ENCODE measurements at places on chromosomes 6 and 20. TPM values are rescaled to one million over a fixed set of nuclear protein-coding genes. Genes with fewer than 3 reads are reported as not detected.

Gene C6orf58
- total RNA-seq = not detected

Gene SFTA2
- not detected for total RNA-seq

- DNase-seq = no peak
- no peaks in the 10 kb centered on the region for H3K27me3 ChIP-seq
- H3K4me3 ChIP-seq = no peak overlapping the region
- peak overlapping the region; percentile 33 for H3K27ac ChIP-seq
- peaks cover 28% of the 10 kb centered on the region for H3K36me3 ChIP-seq
- H3K4me1 ChIP-seq = peaks cover 14% of the 10 kb centered on the region
These were observed 19.5 kb downstream of the KATNA1 start for GRCh38 chr6:149628875-149629510.

GRCh38 chr6:161367472-161367871 is 93.6 kb upstream of the AGPAT4 start:
- H3K27ac ChIP-seq = no peak overlapping the region
- no peaks in the 10 kb centered on the region for H3K4me1 ChIP-seq
- no peaks in the 10 kb centered on the region for H3K27me3 ChIP-seq

GRCh38 chr6:154648188-154648887 is 84.9 kb upstream of the SCAF8 start:
- no peak for DNase-seq
- no peaks in the 10 kb centered on the region for H3K4me1 ChIP-seq
- H3K27ac ChIP-seq = no peak overlapping the region
- no peak overlapping the region for H3K4me3 ChIP-seq
- no peaks in the 10 kb centered on the region for H3K27me3 ChIP-seq
- no peaks in the 10 kb centered on the region for H3K36me3 ChIP-seq

Gene PRKN
- total RNA-seq = 0.77 TPM

Gene FAM83B
- total RNA-seq = not detected

Gene SNRPB2
- 88.7 TPM for total RNA-seq

GRCh38 chr6:25007269-25007699 is 71.5 kb upstream of the RIPOR2 start:
- H3K27me3 ChIP-seq = no peaks in the 10 kb centered on the region
- H3K4me1 ChIP-seq = peaks cover 81% of the 10 kb centered on the region
- peak overlapping the region; percentile 62 for H3K4me3 ChIP-seq
- DNase-seq = peak; percentile 34

GRCh38 chr6:89494131-89494793 is 61.3 kb downstream of the ANKRD6 start:
- H3K27ac ChIP-seq = no peak overlapping the region
- no peak overlapping the region for H3K4me3 ChIP-seq
- H3K4me1 ChIP-seq = peaks cover 2% of the 10 kb centered on the region

GRCh38 chr20:16158976-16159286 is 414.3 kb downstream of the KIF16B start:
- no peaks in the 10 kb centered on the region for H3K27me3 ChIP-seq
- no peaks in the 10 kb centered on the region for H3K4me1 ChIP-seq
- DNase-seq = no peak
- no peak overlapping the region for H3K4me3 ChIP-seq

GRCh38 chr20:7214081-7214740 is 446.7 kb downstream of the BMP2 start:
- H3K4me1 ChIP-seq = no peaks in the 10 kb centered on the region
- no peak overlapping the region for H3K27ac ChIP-seq
- H3K36me3 ChIP-seq = no peaks in the 10 kb centered on the region
- H3K27me3 ChIP-seq = no peaks in the 10 kb centered on the region
- no peak for DNase-seq

DNA sequence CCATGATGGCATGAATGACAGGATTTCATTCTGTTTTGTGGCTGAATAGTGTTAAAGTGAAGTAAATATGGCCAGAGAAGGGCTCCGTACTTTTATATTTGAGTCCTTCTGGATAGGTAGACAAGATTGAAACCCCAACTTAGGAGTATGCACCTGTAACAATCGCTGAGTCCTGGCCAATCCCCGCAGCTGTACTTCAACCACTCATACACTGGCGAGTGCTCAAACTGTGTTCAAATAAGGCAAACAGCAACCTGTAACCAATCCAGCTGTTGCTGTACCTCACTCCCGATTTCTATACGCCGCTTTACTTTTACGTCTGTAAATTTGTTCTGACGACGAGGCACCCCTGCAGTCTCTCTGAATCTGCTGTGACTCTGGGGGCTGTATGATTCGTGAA is 6.7 kb downstream of the TTLL2 start:
- no peak overlapping the region for H3K27ac ChIP-seq
- H3K4me1 ChIP-seq = peaks cover 2% of the 10 kb centered on the region
- no peak for DNase-seq
- H3K27me3 ChIP-seq = peaks cover 13% of the 10 kb centered on the region

GRCh38 chr6:81228912-81229555 is 523.4 kb downstream of the TENT5A start:
- H3K36me3 ChIP-seq = no peaks in the 10 kb centered on the region
- no peak overlapping the region for H3K4me3 ChIP-seq
- no peak overlapping the region for H3K27ac ChIP-seq
- H3K27me3 ChIP-seq = no peaks in the 10 kb centered on the region
- no peaks in the 10 kb centered on the region for H3K4me1 ChIP-seq

GRCh38 chr6:18211338-18211737 is 53.0 kb downstream of the DEK start:
- no peak overlapping the region for H3K27ac ChIP-seq
- H3K4me1 ChIP-seq = peaks cover 17% of the 10 kb centered on the region
- no peak overlapping the region for H3K4me3 ChIP-seq
- H3K27me3 ChIP-seq = no peaks in the 10 kb centered on the region

DNA sequence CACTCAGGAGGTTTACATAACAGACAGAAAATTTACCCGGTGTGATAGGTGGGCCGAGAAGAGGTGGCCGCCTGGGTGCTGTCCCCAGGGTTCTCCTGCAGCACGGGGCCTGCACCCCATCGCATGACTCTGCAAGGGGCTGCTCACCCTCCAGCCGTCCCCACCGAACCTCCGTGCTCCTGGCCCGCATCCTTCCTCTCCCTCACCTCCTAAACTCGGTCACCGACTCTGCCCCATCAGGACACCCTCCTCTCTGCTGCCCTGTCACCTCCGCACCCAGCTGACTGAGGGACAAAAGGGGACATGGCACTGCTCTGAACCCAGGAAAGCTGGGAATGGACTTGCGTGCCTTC is 147.6 kb downstream of the SYNDIG1 start:
- no peaks in the 10 kb centered on the region for H3K36me3 ChIP-seq
- H3K4me3 ChIP-seq = no peak overlapping the region
- DNase-seq = no peak
- no peaks in the 10 kb centered on the region for H3K4me1 ChIP-seq
- peaks cover 4% of the 10 kb centered on the region for H3K27me3 ChIP-seq

DNA sequence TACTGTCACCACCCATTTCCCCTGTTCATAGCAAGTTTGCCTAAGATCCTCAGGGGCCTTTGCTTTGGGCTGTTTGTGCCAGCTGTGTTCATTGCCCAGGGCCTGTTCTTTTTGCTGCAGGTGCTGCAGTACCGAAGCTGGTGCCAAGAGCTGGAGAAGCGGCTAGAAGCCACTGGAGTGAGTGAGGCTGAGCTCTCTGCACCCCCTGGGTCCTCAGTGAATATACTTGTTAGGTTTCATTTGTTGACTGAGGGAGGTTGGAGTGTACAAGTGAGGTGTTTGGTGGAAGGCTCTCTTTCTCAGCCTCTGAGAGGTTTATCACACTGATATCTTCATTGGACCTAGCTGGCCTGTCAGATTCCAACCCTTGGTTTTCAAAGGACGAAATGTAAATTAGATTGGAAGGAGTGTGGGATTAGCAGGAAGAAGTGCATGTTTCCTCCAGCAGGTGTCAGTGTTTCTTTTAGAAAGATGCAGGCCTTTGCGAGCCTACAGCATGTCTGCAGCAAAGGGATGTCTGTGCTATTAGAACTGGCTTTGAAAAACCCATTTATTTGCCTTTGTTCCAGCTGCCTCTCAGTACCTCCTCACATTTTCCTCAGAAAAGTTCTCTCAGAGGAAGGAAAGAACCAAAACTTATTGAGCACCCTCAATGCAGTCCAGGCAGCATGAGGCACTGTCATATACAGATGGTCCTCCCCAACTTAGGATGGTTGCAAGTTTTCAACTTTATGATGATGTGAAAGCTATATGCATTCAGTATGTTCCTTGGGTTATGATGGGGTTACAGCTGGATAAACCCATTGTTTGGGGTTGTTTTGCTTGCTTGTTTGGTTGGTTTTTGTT is 8.3 kb downstream of the CEP250 start:
- no peaks in the 10 kb centered on the region for H3K27me3 ChIP-seq
- peaks cover 7% of the 10 kb centered on the region for H3K36me3 ChIP-seq
- no peak overlapping the region for H3K4me3 ChIP-seq
- H3K4me1 ChIP-seq = peaks cover 5% of the 10 kb centered on the region
- H3K27ac ChIP-seq = no peak overlapping the region

GRCh38 chr6:4941782-4942672 is 61.8 kb downstream of the RPP40 start:
- no peak for DNase-seq
- peak overlapping the region; percentile 42 for H3K27ac ChIP-seq
- no peak overlapping the region for H3K4me3 ChIP-seq
- H3K36me3 ChIP-seq = peaks cover 3% of the 10 kb centered on the region

DNA sequence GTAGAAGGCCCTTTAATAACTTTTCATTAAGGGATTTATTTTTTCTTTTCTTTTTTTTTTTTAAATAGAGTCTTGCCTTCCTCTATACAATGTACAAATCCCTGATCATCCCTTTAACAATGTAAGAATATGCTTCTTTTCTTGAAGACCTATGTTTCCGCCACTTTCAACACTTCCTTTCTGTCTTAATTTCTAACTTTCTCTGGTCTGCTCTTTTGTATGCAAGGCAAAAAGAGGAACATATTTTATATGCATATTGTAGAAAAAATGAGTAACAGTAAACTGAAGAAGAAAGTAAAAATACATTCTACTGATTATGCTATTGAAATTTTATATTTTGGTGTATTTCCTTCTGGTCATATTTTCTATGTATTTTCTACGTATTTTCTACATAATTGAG is 484.7 kb downstream of the TFAP2B start:
- DNase-seq = no peak
- no peak overlapping the region for H3K27ac ChIP-seq
- no peaks in the 10 kb centered on the region for H3K4me1 ChIP-seq

Gene HMGN4
- 85.7 TPM for total RNA-seq

- no peak overlapping the region for H3K4me3 ChIP-seq
- no peaks in the 10 kb centered on the region for H3K27me3 ChIP-seq
- DNase-seq = peak; percentile 16
- H3K4me1 ChIP-seq = no peaks in the 10 kb centered on the region
- H3K27ac ChIP-seq = no peak overlapping the region
These were observed 65.2 kb downstream of the RIPOR3 start for GRCh38 chr20:50625986-50626677.

- H3K36me3 ChIP-seq = peaks cover 26% of the 10 kb centered on the region
- H3K27me3 ChIP-seq = no peaks in the 10 kb centered on the region
- no peak for DNase-seq
- no peak overlapping the region for H3K27ac ChIP-seq
- no peak overlapping the region for H3K4me3 ChIP-seq
These were observed 49.8 kb downstream of the MAP3K7 start for GRCh38 chr6:90537027-90537426.

- no peak for DNase-seq
- peaks cover 9% of the 10 kb centered on the region for H3K4me1 ChIP-seq
- H3K27me3 ChIP-seq = peaks cover 37% of the 10 kb centered on the region
- H3K36me3 ChIP-seq = no peaks in the 10 kb centered on the region
- no peak overlapping the region for H3K4me3 ChIP-seq
- no peak overlapping the region for H3K27ac ChIP-seq
These were observed 5.8 kb downstream of the TNFRSF21 start for GRCh38 chr6:47303861-47304260.

Gene TSPO2
- total RNA-seq = not detected

GRCh38 chr6:79261666-79262065 is 27.2 kb upstream of the HMGN3 start:
- no peaks in the 10 kb centered on the region for H3K4me1 ChIP-seq
- no peak overlapping the region for H3K4me3 ChIP-seq
- H3K27ac ChIP-seq = no peak overlapping the region
- H3K36me3 ChIP-seq = no peaks in the 10 kb centered on the region

Gene ABHD16B
- not detected for total RNA-seq

GRCh38 chr6:133259561-133259960 is 18.4 kb downstream of the EYA4 start:
- H3K27me3 ChIP-seq = no peaks in the 10 kb centered on the region
- no peak overlapping the region for H3K27ac ChIP-seq
- DNase-seq = no peak
- H3K4me3 ChIP-seq = no peak overlapping the region

DNA sequence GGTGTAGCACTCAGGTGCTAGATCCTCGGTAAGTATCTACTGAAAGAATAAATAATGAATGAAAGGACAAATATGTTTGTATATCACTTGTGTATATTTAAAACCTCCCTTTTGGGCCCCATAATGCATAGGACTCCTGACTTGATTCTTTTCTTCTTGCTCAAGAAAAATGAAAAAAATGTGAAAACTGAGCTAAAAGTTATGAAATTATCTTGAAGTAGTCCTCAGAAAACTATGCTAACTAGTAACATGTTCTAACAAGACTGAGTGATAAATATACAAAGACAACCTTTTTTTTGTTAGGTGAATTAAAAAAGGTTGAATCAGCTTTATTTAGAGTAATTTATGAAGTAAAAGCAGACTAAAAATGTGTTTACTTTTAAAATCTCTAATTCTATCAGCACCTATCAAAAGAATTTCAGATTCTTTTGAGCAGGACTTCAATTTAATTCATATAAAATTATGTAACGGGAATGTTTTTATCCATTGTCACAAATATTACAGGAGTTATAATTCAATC is 247.8 kb upstream of the JAG1 start:
- DNase-seq = no peak
- H3K27ac ChIP-seq = no peak overlapping the region

Gene COL10A1
- total RNA-seq = not detected

DNA sequence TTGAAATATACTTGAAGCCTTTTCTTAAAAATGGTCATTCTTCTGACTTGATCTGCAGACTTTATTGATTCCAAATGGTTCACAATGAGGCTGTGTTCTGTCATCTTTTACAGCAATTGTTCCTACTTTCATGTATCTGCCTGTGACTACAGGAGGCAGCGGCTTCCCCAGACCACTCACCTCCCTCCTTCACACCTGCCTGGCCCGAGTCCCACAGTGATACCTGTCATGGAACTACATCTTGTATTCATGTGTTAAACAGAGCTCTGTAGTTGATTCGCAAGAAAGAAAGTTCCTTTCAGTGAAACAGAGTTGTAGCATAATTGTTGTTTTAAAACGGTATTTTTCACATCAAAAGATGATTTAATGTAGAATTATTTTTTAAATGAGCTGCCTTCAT is 673.5 kb upstream of the AGPAT4 start:
- no peaks in the 10 kb centered on the region for H3K4me1 ChIP-seq
- H3K27ac ChIP-seq = no peak overlapping the region
